SIG-M5 (cell line): ENCODE measurements at places on chromosomes 4 and X.
A peak's percentile ranks its signal among the peaks of the same experiment; 100 is the strongest.

DNA sequence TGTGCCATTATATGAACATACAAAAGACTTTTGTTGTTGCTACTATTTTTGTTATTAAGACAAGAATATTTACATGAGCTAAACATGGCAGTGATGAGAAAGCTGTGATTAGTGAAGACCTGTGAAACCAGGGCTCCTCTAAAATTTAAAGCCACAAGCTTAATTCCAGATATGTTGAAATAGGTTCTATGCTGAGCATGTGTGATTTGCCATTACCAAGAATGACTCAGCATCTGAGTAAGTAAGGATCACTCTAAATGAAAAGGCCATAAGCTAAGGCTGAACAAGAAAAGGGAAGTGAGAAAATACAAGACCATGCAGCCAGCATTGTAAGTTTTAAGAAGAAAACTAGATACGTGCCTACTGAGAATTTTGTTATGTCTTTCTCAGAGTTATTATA is 75.9 kb upstream of the CAMK2D start:
- peak; percentile 89 for DNase-seq

DNA sequence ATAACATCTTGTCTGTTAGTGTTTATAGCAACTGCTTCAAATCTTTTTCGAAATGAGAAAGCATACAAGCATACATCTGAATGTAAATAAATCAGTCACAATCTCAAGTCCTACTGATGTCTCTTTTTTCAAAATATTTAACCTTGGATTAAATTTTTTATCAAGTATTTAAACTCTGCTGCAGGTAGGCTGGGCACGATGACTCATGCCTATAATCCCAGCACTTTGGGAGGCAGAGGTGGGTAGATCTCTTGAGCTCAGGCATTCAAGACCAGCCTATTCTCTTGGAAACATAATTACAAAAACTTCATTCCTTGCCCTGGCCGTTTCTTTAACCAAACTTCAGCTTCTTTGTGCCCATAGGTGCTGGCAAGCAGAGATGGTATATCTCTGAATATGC is 540.3 kb upstream of the GALNT7 start:
- DNase-seq: no peak

GRCh38 chrX:107715331-107716117 is 60.1 kb downstream of the TSC22D3 start:
- DNase-seq: no peak

GRCh38 chrX:41043674-41044345 is 41.4 kb upstream of the USP9X start:
- DNase-seq: no peak

GRCh38 chr4:1715002-1715758 is 3.1 kb upstream of the SLBP start:
- no peak for DNase-seq

- DNase-seq: no peak
Measured at GRCh38 chr4:124501576-124501975, 211.0 kb downstream of the ANKRD50 start.

DNA sequence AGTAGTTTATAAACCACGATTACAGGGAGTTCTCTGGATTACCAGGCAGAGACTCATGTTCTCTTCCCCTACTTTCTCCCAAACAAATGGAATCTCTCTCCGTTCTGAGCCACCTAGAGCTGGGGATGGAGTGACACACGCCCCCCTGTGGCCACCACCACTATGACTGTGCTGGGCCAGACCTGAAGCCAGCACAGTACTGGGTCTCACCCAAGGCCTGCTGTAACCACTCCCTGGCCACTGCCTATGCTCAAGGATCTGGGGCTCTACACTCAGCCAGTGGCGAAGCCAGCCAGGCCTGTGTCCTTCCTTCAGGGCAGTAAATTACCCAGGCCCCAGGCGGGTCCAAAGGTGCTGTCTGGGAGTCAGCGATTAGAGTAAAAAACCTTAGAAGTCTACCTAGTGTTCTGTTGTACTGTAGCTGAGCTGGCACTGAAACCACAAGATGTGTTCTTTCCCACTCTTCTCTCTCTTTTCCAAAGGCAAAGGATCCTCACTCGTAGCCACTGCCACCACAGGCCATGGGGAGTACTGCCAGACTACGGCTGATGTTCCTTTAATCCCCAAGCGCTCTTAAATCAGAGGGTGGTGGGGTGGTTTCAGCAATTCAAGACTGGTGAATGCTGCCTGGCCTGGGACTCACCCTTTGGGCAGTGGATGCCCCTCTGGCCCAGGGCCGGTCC is 412.2 kb upstream of the ARX start:
- DNase-seq: no peak

DNA sequence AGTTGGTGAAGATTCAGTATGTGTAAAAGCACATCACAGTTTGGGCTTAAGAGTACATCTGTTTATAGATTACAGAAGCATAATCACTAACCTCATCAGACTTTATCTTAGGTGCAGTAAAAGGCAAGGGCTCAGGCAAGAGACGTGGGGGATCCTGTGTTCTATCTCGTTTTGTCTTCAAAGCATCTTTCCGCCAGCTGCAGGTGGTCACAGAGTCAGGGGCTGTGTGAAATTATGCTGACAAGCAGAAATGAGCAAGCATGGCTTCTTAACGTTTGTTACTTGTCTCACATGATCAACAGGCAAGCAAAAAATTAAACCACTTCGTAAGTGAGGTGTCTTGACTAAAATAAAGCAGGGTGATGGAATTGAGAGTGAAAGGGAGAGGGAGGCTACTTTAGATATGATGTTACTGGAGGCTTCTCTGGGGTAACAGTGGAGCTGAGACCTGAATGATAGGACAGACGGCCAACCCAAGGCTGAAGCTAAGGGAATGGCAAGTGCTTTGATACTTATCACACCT is 1.4 kb upstream of the TEC start:
- no peak for DNase-seq

- no peak for DNase-seq
Measured at GRCh38 chr4:87566276-87566675, 37.1 kb upstream of the SPARCL1 start.

GRCh38 chr4:81845761-81846160 is 374.1 kb upstream of the RASGEF1B start:
- DNase-seq: no peak

GRCh38 chrX:9416562-9417348 is 48.1 kb upstream of the TBL1X start:
- no peak for DNase-seq
